ENCODE measurements at places on chromosomes 12 and 14.

GRCh38 chr12:108783446-108783845 lies 52.1 kb upstream of the CORO1C start:
- no peak for DNase-seq

- no peak for DNase-seq
Measured at GRCh38 chr12:57741844-57742738, 2.7 kb upstream of the TSPAN31 start.

GRCh38 chr14:99644723-99645544 lies at the start of gene HHIPL1:
Gene HHIPL1, plus strand, starts transcription at chr14:99645129. Its CDS starts 79 bp downstream, at chr14:99645208.
- no peak for DNase-seq

DNA sequence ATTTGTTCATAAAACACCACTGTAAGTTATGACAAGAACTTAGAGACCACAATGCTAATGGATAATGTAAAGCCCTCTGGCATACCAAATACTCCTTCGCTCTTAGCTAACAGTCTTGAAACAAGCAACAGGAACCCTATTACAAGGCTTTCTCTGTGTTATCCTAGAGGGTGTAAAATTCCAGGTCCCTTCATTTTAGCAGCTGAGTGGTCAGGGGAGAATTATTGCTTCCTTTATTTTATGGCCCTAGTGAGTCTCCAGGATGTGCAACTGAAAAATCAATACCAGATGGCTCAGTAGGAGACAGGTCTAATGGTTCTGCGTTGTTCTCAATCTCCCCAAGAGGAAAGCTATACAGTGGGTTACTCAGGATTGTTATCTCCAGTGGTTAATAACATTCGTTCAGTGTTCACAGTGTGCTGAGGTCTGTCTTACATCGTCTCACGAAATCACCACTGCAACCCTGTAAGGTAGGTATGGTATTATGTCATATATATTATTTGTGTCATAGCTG lies 172.7 kb upstream of the CNOT2 start:
- DNase-seq: no peak

DNA sequence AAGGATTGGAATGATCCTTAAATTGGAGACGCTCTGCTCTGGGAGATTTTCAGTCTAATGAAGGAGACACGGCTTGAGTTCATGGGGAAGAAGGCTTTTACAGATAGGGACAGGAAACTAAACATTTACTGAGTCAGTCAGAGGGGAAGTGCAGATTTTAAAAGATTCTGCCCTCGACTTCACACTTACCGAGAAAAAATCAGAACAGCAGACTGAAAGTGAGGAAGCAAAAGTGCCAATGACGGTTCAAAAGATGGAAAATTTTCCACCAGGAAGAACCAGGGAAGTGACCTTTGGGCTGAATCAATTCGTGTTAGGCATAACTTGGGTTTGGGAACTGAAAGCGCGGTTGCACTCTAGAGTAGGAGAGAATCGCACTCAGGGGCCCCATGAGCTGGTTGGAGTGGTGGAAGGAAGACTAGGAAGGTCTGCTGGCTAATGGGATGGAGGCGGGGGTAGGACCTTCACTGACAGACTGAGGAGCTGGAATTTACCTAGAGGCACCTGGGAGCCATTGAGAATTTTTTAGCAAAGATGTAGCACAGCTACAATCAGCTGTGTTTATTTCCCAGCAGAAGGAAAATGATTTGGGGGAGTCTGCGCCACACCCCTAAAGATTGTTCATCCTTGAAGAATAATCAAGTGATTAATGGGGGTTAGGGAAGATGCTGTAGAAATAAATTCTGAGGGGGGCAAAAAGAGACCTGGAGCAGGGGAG lies 1.2 kb downstream of the KCNK13 start:
- DNase-seq: no peak

DNA sequence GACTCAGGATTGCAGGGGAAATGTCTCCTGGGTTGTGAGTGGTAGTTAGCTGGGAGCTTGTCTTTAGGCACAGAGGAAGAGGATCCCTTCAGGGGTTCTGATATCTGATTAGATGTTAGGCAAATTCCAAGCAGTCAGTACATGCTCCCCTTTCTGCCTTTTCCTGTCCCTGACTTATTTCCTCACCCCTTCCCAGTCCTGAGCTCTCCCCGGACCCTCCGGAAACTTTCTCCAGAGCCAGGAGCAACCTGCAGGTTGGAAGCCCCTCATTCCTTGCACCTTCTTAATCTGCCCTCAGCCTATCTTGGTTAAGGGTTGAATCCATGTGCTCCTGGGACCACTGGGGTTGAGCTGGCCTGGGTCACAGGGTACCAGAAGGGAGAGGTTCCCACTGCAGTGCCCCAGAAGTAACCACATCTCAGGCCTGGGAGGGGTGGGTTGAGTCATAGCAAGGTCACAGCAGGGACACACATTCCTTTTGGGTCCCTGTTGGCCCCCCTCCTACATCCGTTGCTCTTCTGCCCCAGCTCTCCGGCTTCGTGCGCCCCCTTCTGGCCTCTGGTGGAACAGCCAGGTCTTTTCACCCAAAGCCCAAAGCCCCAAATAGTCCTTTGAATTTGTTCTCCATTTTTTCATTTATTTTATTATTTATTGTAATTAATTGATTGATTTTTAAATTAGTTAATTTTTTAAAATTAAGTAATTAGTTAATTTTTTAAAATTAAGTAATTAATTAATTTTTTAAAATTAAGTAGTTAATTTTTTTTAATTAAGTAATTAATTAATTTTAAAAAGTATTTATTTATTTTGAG lies 1.8 kb downstream of the IGFBP6 start:
- DNase-seq: peak; percentile 81

All from cerebellar cortex (tissue), 1 donor.